ENCODE measurements at places on chromosomes 5 and 9.

GRCh38 chr9:112065806-112066606, 109.1 kb downstream of the SUSD1 start:
- DNase-seq = peak; percentile 91

GRCh38 chr5:152701305-152701949, 296.3 kb upstream of the NMUR2 start:
- no peak for DNase-seq

- no peak for DNase-seq
Observed at GRCh38 chr5:93476251-93476742, 104.7 kb downstream of the NR2F1-AS1 start.

GRCh38 chr5:56270058-56270457, 36.9 kb upstream of the ANKRD55 start:
- DNase-seq = no peak

DNA sequence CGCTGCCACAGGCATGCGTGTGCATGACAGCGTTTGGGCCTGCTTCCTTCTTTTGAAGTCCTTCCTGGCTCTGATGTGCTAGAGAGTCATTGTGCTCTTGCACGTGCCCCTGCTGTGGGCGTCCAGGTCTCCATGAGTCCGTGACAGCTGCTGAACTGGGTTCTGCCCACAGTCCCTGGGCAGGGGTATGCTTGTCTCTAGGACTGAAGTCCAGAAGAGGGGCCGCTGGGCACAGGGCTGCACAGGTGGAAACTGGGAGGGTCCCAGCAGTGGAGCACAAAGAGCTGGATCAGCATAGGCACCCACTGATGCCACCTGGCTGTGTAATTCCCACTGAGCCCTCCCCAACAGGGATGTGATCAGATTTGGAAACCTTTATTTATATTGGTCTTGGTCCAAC, 169.4 kb downstream of the IRX2 start:
- DNase-seq = no peak

GRCh38 chr9:24572406-24572805, 26.7 kb upstream of the IZUMO3 start:
- no peak for DNase-seq

GRCh38 chr5:140835622-140836510, 1.8 kb downstream of the PCDHA7 start:
- DNase-seq = no peak

GRCh38 chr5:36600917-36601527, 5.4 kb upstream of the SLC1A3 start:
- DNase-seq = no peak

- no peak for DNase-seq
Observed at GRCh38 chr5:169970339-169970738, 10.0 kb downstream of the INSYN2B start.

GRCh38 chr9:107409581-107410389, 79.8 kb downstream of the KLF4 start:
- DNase-seq = no peak

GRCh38 chr5:100855937-100856430, 47.1 kb downstream of the ST8SIA4 start:
- no peak for DNase-seq

- no peak for DNase-seq
Observed at GRCh38 chr5:177985430-177986040, 10.5 kb downstream of the PROP1 start.

DNA sequence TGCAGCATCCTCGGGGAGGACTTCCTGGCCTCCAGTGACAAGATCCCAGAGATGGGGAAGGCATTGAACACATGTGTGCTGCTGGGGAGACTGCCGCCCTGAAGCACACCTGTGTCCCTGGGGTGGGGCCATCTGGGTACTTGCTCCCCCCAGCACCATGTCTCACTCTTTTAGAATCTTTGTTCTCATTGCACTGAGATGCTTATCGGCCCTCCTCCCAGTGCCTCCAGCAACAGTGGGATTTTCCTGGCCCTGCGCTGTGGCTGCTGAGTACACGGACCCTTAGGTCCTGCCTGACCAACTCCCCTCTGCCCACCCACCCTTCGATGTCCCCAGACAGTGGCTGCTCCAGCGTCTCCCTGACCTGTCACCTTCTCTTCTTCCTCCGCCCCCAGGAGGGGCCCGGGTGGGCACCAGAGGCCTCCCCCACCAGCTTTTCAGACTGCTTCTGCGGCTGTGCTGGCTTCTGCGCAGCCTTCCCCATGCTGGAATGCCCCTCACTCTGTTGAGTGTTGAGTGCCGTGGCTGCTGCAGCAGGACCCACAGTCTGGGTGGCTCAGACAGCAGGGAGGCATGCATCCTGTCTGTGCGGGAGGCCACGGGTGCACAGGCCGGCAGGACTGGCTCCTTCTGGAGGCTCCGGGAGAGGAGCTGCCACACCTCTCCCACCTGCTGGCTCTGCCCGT, 145.9 kb upstream of the IRX2 start:
- no peak for DNase-seq

GRCh38 chr5:69451941-69452647, 37.2 kb downstream of the MARVELD2 start:
- no peak for DNase-seq

DNA sequence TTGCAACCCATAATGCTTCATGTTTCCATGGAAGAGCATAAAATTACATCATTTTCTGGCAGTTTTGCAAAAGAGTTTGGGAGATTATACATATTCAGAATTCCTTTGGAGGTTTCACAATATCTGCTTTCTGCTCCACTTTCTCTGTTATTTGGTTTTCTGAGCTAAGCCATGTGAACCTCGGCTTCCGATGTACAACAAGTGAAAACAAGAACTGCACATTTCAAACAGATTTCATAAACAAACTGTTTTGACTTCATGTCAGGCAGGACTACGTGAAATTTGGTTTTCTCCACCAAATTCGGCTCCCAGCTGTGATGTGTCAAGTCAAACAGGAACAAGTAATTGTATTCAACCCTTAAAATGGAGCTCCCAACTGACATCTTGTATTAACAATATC, 609.8 kb downstream of the IRX1 start:
- no peak for DNase-seq

GRCh38 chr5:50476549-50476948, 35.5 kb upstream of the EMB start:
- no peak for DNase-seq

GRCh38 chr5:152514827-152515397, 109.8 kb upstream of the NMUR2 start:
- DNase-seq = peak; percentile 14
